COLO829 (cell line): ENCODE measurements at places on chromosomes 2 and 18.

GRCh38 chr2:209495855-209496585, 72.2 kb downstream of the MAP2 start:
- peak; percentile 92 for DNase-seq

DNA sequence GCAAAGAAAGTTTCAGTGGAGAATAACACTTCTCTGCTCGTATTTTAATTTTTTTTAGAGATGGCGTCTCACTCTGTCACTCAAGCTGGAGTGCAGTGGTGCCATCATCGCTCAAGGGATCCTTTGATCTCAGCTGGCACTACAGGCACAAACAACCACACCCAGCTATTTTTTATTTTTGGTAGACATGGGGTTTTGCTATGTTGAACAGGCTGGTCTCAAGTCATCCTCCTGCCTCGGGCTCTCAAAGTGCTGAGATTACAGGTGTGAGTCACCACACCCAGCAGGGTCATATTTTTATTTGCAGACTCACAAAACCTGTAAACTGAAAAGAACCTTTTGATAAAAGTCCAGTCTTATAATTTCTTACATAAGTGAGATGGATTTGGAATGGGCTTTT, 2.6 kb downstream of the TRAK2 start:
- no peak for DNase-seq

DNA sequence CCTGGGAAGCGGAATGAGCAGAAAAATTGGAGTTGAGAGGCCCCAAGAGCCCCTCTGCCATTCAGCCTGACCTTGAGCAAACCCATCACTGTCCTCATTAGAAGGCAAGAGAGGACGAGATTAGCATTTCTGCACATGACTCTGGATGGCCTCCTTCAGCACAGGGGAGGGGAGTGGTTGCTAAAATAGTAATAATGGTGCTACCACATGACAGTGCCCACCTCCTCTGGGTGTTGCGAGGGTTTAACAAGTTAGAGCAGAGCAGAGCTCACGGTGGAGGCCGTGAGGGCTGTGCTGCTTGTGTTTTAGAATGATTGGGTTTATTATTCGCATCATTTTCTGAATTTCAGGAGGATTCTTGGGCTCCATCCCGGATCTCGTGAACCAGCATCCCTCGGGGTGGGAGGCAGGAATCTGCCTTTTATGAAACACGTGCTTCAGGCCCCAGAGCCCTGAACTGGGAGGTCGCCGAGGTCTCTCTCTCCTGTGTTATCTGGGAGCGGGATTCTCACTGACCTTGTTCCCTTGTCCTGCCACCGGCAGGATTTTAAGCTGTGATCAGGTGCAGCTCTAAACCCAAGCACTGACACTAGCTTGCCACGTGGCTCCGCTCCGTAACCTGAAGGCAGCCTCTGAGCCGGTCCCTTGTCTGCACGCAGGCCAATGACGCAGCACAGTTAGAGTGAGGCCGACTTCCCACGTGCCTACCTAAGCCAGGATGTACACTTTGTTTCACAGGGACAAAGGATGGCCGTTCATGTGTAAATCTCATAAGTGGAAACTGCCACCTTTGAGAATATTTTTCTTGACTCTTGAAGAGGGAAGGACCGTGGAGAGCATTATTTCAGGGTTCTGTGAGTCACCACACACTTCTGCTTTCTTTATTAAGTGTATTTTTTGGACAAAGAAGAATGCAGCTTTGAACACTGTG, 142.3 kb downstream of the ACOXL start:
- no peak for DNase-seq

DNA sequence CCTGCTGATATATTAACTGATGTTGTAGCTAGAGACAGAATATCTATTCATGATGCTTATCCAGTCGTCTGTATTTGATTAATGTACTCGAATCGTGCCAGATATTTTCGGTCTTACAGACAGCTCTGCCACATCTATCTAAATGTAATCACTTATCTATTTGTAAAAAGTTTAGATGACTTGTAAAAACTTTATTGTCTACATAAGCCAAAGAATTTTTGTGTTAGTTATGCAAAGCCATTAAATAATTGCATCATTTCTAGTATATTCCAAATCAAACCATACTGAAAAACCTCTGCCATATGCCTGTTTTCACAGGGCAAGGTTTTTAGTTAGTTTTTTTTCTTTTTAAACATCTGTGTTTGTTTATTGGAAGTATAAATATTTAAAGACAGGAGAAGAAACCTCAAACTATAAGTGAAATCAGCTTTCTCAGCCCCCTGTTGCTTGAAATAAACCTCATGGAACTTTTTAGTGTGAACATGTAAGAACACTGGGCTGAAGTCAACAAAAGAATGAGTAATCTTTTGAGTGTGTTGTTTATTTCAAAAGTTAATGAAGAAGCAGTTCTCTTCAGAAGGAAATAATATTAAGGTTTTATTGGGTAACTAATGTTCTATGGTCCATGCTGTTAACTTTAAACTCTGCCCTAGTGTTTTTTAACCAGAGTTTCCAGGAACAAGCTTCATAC, 657.6 kb upstream of the SYT4 start:
- no peak for DNase-seq

DNA sequence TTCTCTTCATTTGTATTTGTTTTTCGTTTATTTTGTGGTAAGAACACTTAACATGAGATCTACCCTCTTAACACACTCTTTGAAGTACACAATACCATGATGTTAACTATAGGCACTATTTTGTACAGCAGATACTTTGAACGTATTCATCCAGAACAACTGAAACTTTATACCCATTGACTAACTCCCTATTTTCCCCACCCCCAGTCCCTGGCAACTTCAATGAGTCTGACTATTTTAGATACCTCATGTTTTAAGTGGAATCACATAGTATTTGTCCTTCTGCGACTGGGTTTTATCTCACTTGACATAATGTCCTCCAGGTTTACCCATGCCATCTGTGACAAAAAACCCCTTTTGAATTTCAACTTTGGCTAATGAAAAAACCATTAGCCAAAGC, 356.3 kb upstream of the CDH20 start:
- no peak for DNase-seq

DNA sequence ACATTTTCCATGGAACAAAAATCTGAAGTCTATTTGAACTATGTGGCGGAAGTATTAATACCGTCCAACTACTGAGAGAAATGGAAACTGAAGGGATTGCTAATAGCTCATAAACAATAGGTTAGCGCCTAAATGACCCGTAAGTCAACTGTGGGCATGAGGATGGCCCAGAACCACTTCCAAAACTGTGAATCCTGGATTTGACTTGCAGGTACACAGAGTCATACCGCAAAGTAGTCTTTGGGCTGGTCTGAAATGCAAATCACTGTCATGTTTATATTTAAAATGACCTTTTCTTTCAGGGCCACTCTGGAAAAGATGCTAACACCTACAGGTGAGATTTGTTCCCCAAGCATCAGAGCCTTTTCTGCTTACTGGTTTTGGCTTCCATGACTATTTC, 50.6 kb downstream of the STAT4 start:
- no peak for DNase-seq

DNA sequence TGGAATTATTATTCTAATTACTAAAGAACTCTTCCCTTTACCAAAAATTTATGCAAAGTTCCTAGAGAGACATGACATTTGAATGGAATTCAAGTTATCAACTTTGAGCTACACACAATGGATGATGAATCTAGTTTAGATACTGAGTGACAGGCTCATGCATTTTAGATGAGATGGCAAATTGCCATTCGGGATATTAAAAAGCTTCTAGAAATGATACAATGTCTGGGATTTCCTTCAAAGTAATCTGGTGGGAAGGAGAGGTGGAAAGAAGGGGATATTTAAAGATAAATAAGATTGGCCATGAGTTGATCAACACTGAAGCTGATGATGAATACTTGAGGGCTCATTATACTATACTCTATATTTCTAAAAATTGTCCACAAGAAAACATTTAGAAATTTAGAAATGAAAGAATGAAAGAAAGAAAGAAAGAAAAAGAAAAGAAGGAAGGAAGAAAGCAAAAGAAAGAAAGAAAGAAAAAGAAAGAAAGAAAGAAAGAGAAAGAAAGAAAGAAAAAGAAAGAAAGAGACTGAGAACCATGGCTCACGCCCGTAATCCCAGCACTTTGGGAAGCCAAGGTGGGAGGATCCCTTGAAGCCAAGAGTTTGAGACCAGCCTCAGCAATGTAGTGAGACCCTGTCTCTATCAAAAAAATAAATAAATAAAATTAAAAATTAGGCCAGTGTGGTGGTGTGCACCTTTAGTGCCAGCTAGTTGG, 62.6 kb upstream of the NEDD4L start:
- no peak for DNase-seq

GRCh38 chr18:28124131-28125029, 52.5 kb downstream of the CDH2 start:
- peak; percentile 5 for DNase-seq

DNA sequence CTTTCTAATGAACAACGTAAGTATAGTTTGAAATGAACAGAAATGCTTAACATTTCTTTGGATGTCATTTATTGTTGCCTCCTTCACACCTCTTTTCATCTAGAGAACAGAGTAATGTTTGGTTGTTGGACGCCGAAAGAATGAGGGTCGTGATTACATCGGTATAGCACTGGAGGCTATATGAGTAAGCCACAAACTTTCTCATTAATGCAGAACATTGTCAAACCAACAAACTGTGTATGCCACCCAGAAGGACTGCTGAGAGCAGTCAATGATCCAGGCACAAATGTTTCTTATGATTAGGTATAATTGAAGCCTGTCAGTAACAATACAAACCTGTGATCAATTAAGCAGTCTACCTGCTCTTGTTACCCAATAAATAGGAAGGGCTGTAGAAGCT, 1494.7 kb upstream of the NXPH2 start:
- DNase-seq, result no peak

DNA sequence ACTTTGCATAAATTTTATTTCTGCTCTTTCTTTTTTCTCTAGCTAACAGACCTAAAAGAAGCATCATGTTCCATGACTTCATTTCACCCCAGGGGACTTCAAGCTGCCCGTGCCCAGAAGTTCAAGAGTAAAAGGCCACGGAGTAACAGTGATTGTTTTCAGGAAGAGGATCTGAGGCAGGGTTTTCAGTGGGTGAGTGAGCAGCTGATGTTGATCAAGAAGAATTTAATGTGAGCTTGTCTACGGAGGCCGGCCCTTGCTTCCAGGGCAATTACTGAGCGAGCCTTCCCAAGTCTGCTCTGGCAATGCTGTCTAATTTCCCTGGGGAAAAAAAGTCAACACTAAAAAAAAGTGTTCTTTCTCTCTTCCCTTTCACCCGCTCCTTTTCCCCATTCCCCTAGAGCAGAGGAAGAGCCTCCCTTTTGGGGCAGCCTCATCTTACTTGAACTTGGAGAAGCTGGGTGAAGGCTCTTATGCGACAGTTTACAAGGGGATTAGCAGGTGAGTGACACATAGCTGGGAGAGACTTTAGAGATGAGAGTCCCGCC, 1.2 kb downstream of the CDK15 start:
- DNase-seq, result peak; percentile 54

GRCh38 chr18:36849288-36850006, 20.5 kb downstream of the KIAA1328 start:
- DNase-seq, result no peak

DNA sequence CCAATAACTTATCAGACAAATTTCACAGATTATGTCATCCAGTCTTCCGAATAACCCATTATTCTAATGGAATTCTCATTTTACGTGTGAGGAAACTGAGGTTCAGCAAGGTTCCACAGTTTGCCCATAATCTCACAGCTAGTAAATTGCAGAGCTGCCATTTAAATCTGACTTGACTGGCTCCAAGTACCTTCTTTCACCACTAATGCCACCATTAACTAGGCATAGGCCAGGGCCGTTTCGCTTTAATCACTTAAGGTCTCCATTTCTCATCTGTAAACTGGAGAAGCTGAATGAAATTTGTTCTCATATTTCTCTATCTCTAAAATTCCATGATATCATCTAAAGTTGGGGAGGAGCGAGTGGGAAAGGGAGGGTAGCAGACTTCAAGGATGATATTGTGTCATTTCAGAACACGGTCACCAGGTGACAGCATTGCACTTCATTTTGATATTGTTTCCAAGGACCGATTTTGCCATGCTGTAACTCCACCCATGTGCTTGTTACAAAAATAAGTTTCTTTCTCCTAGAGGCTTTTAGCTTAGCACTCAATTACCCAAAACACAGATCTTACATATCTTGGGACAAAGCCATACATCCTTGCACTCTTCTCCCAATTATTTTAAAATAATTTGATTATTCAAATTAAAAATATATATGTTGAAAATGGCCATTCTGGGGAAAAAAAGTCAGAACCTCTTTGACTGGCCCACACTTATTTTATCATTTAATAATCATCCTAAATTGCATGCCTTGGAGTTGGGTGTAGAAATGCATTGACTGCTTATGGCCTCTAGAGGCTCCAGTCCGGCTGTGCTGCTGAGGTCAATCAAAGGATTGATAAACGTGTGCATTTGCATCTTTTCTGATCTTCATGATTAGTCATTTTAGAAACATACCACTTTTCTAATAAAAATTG, 123.8 kb downstream of the AKAIN1 start:
- DNase-seq, result no peak

DNA sequence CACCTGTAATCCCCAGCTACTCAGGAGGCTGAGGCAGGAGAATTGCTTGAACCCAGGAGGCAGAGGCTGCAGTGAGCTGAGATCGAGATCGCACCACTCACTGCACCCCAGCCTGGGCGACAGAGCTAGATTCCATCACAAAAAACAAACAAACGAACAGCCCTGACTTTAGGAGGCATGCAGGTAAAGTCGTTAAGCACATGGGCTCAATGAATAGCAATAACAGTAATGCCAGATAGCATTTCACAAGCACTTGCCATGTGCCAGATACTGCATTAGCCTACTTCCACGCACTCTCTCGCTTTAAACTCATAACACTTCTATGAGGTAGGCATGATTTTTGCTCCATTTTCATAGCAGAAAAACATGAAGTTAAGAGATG, 135.6 kb upstream of the KLHL14 start:
- DNase-seq, result no peak

- no peak for DNase-seq
Measured at GRCh38 chr2:196333397-196333796, 162.0 kb upstream of the STK17B start.
